ENCODE measurements at places on chromosomes 1 and 21.

DNA sequence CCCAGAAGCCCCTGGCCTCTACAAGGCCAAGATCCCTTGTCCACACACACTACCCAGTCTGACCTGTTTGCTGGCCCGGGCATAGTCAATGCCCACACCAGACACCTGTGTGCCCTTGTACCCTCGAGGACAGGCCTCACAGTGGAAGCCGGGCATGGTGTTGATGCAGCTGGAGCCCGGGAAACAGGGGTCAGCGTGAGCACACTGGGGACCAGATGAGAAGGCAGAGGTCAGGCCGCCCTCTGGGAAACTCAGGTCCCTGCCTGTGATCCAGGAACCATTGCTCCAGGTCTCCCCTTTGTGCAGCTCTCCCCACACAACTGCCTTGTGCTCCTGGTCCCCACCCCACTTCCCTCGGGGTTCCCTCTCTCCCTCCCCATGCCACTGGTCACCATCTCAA, 5.5 kb downstream of the THBS3 start:
- DNase-seq: no peak

DNA sequence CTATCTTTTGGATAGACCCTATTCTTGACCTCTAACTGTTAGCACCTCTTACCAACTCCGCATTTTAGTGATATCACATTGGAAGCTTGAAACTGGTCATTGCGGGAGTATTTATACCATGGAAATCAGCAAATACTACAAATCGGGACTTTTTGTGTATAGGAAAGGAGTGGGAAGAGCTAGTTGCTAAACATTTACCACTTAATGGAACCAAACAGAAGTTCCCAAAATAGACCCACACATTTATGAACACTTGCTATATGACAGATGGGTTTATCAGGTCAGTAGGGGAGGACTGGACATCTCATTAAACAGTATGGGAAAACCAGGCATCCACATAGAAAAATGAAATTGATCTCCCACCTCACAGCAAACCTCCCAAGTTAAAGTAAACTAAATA, 29.4 kb downstream of the PHC2 start:
- no peak for DNase-seq

GRCh38 chr1:223334156-223334555, 29.8 kb downstream of the SUSD4 start:
- DNase-seq: no peak

GRCh38 chr1:222053790-222054294, 312.0 kb upstream of the DUSP10 start:
- DNase-seq: no peak

DNA sequence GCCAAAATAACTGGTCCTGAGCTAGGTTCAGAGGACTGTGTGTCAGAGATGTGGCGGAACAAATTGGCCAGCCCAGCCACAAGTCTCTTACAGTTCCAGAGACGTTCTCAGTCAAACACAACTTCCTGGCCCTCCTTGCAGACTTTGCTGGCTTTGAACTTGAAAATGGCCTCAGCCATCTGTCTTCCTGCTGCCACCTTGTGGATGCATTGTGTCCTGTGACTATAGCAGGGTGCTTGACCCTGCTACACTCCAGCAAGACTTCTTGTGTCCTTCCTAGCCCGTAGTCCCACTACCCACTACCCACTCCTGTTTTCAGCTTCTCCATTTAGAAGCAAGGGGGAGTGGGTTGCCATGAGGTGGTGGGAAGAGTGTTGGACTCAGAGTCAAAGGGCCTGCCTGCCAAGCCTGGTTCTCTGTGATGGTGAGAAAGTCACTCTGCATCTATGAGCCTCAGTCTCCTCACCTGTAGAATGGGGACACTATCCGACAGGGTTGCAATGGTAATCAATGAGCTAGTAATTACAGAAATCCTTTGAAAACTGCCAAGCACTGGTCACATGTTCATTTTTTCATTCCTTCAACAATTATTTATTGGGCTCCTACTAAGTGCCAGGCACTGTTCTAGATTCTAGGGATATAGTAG, 109.9 kb downstream of the IGSF21 start:
- DNase-seq: peak; percentile 45

- DNase-seq: no peak
Observed at GRCh38 chr1:13700521-13701270, 708 bp downstream of the PRDM2 start.

- no peak for DNase-seq
Observed at GRCh38 chr1:116982319-116983004, 19.1 kb upstream of the CD101 start.

- no peak for DNase-seq
Observed at GRCh38 chr1:7389201-7389905, 381.7 kb upstream of the VAMP3 start.

DNA sequence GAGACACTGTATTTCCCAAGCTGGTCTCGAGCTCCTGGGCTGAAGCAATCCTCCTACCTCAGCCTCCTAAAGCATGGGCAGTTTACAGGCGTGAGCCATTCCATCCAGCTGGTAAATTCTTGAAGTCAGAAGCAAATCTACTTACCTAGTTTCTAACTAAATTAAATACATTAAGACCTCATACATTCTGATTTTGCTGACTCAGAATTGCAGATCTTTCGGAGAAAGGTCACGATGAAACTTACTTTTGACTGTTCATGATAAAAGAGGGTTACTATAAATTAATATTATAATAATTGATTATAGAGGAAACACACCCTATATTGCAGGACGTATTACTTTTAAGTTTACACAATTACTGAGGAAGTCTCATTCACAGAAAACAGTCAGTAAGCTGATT, 132.3 kb downstream of the ZZZ3 start:
- no peak for DNase-seq

GRCh38 chr1:167533851-167534300, 15.5 kb upstream of the CD247 start:
- peak; percentile 46 for DNase-seq

Measured in HAP-1 (cell line).